Retina (tissue), 1 donor: ENCODE measurements at places on chromosomes 7 and 10.

- peak; percentile 34 for DNase-seq
Measured at GRCh38 chr7:22251281-22251680, 105.7 kb downstream of the RAPGEF5 start.

- DNase-seq = no peak
Measured at GRCh38 chr10:110392868-110393740, 88.4 kb upstream of the SMNDC1 start.

DNA sequence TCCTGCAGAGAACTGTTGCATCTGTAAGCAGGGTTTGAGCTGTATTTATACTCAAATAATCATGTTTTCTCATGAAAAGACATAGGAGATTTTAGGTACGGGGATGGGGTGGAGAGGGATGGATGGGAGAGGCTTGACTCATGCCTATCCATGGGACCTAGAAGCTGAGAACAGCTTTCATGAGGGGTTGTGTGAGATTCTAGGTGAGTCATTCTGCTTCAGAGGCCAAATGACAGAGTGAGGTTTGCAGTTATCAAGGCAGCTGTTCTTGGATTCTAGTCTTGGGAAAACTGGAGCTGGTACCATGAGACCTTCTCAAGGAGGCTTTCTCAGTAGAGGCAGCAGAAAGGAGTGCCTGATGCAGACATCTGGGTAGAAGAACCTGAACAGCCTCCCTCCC lies 746.9 kb downstream of the TYW1 start:
- no peak for DNase-seq

DNA sequence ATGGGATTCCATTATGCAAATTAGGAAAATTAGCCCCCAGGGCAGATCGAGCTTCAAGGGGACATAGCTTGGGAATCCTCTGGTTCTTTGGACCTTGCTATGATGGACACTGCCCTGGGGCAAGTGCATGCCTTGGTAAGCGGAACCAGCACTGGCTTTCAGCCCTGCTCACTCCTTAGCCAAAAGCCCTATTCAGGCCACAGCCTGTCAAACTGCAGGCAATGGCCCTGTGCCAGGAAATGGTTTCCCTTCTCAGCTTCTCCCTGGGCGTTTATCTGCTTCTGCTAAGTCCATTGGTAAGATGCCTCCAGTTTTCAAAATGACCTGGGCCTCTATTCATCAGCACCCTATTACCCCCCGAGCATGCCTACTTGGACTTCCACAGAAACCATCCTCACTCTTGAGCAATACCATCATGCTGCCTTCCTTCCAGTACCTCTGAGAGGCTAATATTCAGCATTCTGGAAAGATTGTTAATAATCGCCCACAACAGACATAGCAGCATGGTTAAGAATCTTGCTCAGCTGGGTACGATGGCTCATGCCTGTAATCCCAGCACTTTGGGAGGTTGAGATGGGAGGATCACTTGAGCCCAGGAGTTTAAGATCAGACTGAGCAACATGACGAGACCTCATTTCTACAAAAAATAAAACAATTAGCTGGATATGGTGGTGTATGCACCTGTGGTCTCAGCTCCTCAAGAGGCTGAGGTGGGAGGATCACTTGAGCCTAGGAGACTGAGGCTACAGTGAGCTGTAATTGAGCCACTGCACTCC lies 918.6 kb upstream of the AUTS2 start:
- no peak for DNase-seq

DNA sequence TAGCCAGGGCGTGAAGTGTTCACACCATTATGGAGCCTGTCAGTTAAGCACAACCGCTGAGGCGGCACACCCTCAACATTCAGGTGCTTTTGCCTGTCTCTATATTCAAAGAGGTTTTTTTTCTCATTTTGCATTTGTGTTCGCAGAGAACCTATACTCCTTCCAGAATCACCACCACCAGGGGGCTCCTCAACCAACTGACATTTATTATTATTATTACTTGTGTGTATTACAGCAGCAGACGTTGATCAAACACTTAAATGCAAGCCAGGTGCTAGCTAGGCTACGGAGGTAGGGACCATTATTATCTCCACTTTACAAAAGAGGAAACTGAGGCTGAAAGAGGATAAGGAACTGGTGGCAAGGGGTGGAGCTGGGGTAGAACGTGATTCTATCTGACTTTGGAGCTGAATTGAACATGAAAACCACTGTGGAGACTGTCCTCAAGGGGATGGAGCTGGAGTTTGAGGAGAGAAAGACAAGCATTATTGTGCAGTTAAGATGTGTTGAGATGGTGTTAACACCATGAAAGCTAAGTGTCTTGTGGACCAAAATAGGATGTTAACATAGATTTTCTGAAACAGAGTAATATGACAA lies 133.8 kb upstream of the PLXNA4 start:
- no peak for DNase-seq

- no peak for DNase-seq
Measured at GRCh38 chr10:77661674-77662073, 24.1 kb upstream of the KCNMA1 start.

DNA sequence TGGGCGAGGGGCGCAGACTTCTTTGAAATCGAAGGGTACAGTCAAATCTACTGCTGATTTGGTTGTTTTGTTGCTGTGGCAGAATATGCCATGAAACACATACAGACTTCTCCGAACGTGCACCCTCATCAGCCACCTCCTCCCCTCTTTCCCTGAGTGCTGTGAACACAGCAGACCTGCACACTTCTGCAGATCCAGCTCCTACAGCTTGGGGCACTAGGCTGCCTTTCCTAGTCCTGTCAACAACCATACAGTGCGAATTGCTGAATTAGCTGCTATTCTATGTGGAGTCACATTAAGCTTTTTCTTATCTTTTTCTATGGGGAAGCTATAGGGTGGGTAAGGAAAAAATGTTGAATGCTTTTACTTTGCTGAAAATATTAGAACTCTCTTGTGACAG lies 57.5 kb downstream of the COL17A1 start:
- DNase-seq = no peak

GRCh38 chr7:5173496-5173895 lies 16.5 kb upstream of the WIPI2 start:
- no peak for DNase-seq

DNA sequence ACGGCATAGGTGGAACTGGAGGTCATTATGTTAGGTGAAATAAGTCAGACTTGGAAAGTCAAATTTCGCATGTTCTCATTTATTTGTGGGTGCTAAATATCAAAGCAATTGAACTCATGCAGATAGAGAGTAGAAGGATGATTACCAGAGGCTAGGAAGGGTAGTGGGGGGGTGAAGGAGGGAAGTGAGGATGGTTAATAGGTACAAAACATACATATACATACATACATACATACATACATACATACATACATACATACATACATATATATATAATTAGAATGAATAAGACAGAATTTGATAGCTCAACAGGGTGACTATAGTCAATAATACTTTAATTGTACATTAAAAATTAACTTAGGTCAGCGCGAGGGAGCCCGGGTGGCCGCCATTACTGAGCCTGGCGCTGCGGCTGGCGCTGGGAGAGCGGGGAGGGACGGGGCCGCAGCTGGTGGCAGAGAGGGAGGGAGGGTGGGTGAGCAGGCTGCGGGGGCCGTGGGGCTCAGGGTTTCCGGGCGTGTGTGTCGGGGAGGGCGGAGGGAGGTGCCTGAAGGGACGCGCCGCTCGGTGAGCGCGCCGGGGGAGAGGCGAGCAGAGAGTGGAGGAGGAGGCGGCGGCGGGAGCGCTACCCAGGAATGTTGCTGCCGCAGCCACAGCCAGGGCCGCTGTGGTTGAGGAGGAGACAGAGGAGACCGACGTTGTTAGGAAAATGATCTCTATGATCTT lies 85.8 kb upstream of the EGFR start:
- peak; percentile 83 for DNase-seq

- DNase-seq = no peak
Measured at GRCh38 chr10:14023673-14024328, 306.9 kb downstream of the FRMD4A start.

- DNase-seq = peak; percentile 57
Measured at GRCh38 chr10:92517034-92517655, 56.7 kb downstream of the IDE start.

- no peak for DNase-seq
Measured at GRCh38 chr7:91465595-91466061, 201.4 kb downstream of the FZD1 start.

DNA sequence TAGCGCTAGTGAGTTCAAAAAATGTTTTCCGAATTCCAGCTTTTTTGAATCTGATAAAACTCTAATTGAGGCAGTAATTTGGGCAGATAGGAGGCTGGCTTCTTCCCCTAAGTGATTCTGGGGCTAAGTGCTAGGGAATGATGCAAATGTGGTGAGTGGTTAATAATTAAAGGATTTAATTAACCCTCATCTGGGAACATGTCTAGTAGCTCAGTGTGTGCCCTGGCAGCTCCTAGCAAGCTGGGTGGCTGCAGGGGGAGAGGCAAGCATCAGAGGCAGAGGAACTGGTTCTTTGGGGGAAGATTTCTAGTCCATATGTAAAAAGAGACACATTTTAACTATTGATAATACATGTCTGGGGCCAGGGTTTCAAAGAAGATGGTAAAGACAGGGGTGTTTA lies 354.5 kb downstream of the WDR11 start:
- no peak for DNase-seq

DNA sequence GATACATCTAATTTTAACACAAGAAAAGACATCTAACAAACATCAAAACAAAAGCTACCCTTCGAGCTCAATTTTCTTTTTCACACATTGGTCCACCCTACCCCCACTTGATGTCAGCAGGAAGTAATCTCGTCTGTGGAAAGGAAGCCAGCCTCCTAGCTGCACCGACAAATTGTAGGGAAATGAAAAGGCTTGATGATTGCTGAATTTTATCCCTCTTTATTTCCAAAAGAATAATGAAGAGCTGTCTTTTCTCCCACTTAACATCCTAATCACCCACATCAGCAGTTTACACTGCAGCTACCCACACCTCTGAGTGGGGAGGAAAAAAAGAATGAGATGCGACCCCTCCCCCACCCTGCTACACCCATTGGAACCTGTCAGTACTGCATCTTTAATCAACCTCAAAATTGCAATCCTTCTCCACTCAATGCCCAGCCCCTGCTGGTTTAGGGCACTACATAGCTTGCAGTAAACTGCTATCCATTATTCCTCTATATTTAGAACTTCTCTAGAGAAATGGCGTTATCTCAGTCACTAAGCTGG lies 10.6 kb upstream of the CPVL start:
- peak; percentile 35 for DNase-seq

- peak; percentile 48 for DNase-seq
Measured at GRCh38 chr7:139647814-139648390, 124.4 kb downstream of the CLEC2L start.

- DNase-seq = no peak
Measured at GRCh38 chr7:80443325-80443724, 68.5 kb downstream of the GNAT3 start.

GRCh38 chr7:74017125-74017524 lies 10.8 kb upstream of the ELN start:
- DNase-seq = no peak

- no peak for DNase-seq
Measured at GRCh38 chr10:129626796-129627435, 159.9 kb downstream of the MGMT start.

DNA sequence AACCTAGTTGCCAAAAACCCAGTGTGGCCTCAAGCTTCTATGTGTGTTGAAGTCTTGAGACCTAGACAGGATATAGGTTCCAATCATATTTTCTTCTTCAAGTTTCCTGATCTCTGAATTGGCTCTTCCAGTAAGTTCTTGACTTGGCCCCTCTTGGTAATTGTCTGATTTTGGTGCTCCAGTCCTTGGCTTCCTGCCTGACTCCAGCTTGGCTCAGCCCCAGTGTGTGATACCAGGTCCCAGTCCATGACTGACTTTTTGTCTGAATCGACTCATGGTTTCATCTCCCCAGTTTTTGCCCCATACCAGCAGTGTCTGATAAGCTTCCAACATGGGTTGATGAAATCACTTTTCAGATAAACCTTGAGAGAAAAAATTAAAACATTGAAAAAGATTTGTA lies 72.3 kb downstream of the FAS start:
- DNase-seq = no peak

GRCh38 chr7:117066668-117067067 lies 113.4 kb downstream of the ST7 start:
- DNase-seq = no peak

- DNase-seq = no peak
Measured at GRCh38 chr10:2463316-2463715, 604.0 kb upstream of the PFKP start.

- no peak for DNase-seq
Measured at GRCh38 chr10:9951481-9952257, 1066.0 kb upstream of the CELF2 start.

DNA sequence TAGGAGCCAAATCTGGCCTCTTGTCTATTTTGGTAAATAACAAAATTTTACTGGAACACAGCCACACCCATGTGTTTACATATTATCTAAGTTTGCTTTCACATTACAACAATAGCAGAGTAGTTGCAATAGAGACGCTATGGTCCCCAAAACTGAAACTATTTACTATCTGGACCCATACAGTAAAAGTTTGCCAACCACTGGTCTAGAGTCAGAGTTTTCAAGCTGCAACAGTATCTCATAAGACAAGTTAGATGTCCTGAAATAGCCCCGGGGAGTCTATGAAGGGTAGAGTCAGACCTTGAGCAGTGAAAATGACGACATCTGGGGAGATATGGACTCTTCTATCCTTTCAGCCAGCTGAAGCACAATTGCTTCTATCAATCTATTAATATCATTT lies 74.2 kb downstream of the CTNNA3 start:
- no peak for DNase-seq

- DNase-seq = no peak
Measured at GRCh38 chr7:40964610-40965009, 738.3 kb downstream of the INHBA start.

DNA sequence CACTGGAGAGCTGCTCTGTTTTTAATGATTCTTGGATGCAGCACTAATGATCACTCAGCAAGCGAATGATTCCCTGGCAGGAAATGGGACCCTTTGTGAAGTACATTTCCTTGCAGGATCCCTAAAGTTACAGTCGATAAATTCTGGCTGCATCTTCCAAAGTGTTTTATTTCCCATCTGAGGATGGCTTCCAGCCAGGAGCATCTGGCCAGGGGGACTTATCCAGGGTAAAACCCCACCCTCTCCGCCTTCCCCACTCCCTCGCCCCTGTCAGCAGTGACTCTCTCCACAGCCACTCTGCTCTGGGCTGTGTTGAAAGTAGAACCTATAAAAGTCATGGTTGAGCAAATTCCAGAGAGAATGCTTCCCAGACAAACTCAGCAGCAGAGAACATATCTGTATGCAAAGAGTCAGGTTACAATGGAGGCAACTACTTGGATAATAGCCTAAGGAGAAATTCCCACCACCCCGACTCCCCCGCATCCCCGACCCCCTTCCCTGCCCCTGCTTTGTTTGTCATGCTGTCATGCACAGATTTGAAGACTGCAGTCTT lies 111.0 kb upstream of the ANLN start:
- no peak for DNase-seq

DNA sequence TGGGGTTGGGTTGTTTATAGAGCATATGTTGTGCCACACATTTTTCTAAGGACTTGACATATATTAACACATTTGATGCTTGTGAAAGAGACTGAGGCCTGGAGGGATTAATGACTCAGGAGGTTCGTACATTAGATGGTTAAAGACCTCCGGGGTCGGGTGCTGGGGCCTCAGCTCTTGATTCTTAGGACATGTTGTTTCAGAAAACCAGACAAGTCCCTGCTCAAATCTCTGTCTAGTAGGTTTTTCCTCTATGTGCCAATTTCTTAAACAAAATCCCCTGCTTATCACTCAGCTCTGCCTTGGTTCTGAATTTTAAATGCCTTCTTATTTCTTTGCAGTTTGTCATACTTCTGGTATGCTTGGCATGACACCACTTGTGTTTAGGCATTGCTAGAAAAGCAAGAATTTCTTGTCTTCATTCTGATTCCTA lies 5.8 kb downstream of the UPP1 start:
- no peak for DNase-seq

- peak; percentile 66 for DNase-seq
Measured at GRCh38 chr7:72493850-72494661, 81.9 kb upstream of the CALN1 start.
